ENCODE measurements at places on chromosomes 1 and 21.
A peak's percentile ranks its signal among the peaks of the same experiment; 100 is the strongest.

GRCh38 chr1:43296207-43296606 lies 4.6 kb upstream of the TIE1 start:
- DNase-seq, result no peak

GRCh38 chr1:94335950-94336349 lies 82.2 kb upstream of the ABCD3 start:
- DNase-seq, result no peak

- no peak for DNase-seq
Measured at GRCh38 chr1:60348884-60349283, 275.3 kb upstream of the C1orf87 start.

DNA sequence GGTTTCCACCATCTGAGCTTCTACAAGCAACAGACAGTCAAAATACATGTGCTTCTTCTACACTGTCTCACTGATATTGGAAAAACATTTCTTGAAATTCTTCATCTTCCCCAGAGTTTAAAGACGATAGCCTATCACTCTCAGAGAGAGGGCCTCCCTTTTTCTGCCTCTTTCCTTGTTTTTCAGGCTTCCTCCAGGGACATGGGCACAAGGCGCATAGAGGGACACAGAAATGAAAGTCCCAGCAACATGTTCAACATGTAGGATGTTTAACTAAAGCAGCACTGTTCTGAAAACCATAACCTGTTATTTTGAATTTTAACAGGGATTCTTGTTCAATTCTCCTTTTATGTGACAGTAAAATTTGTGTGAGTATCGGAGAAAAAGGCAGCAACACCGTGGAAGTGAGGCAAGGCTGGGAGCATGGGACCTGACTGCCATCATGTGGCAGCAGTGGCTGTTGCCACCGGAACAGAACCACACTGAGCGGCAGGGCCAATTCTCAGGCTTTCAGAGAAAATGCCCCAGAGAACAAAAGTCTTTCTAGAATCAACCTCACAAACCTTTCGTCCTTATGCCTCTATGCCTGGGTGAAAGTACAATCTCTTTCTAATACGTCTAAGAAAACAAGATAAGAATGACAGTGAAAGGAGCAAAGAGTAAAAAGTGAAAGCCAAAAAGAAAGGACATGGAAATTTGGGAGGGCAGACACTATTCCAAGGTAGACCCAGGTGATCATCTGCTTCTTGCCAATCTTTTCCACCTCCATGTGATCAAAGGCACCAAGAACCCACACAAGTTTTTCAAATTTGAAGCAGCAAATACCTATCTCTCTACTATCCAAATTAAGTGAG lies 54.5 kb downstream of the PCNX2 start:
- no peak for DNase-seq

GRCh38 chr1:177307771-177308170 lies 137.0 kb downstream of the BRINP2 start:
- DNase-seq, result no peak

GRCh38 chr1:101520302-101520701 lies 283.5 kb downstream of the S1PR1 start:
- no peak for DNase-seq

GRCh38 chr1:111275079-111275478 lies 15.6 kb upstream of the CHIA start:
- no peak for DNase-seq

DNA sequence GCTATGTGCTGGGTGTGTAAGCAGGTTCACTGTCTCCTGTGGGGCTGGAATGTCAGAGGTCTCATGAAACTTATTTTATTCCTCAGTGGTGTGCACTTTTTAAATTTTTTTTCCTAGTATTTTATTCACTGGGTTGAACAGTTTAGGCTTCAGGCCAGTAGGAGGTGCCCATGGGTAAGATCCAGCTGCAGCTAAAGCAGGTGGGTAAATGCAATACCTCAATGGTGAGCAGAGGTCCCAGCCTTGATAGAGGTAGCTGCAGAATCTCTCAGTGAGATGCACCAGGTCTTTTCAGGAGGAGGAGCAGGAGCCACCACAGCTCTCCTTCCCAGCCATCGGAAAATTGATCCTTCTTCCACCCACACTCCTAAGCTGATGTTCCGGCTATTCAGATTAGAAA lies 12.6 kb upstream of the OR6N2 start:
- DNase-seq, result peak; percentile 13

DNA sequence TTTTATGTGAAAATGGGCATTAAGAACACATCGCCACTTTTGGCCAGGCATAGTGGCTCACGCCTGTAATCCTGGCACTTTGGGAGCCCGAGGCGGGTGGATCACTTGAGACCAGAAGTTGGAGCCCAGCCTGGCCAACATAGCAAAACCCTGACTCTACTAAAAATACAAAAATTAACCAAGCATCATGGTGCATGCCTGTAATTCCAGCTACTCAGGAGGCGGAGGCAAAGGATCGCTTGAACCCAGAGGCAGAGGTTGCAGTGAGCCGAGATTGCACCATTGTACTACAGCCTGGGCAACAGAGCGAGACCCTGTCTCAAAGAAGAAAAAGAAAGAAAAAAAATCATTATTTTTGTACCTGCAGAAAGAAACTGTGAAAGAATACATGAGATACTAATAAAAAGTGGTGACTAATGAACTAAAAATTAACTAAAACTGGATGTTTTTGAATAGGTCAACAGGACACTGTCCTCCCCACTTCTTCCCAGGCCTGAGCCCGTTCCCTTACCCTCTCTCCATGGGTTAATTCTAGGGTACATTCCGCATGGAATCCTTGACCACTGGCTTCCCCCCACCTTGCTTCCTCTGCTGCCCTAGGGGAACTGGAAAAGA lies 8.3 kb upstream of the TINAGL1 start:
- DNase-seq, result no peak

DNA sequence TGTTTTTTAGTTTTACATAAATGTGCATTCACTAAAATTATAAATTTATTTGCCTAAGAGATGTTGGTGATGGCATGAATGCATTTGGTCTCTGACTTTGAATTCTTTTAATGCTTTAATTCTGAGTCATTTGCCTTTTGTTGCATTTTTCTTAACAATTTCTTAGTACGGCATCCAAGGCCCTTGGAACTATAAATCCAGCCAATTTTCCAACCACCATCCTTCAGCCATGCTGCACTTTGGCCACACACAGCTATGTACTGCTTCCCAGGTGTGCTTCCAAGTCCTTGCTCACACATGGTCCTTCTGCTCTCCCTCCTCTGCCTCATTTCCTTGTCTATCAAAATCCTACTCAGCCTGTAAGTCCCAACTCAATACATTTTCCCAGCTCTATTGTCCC lies 161.0 kb downstream of the DHRS3 start:
- DNase-seq, result no peak

DNA sequence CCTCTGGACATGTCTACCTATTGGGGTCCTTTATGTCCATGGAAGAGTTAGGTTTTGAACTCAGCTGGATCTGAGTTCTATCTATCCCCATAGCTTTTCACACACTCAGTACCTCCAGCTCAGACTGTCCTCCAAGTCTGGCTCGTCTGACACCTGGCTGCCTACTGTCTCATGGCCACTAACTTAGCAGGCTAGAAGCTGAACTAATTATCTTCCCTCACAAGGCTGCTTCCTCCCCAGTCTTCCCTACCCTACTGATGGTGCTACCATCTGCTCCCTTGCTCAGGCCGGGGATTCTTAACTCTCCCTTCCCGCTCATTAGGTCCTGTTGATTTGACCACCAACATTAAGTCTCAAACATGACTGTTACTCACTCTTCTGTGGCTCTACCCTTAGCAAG lies 13.4 kb downstream of the VANGL2 start:
- DNase-seq, result no peak

DNA sequence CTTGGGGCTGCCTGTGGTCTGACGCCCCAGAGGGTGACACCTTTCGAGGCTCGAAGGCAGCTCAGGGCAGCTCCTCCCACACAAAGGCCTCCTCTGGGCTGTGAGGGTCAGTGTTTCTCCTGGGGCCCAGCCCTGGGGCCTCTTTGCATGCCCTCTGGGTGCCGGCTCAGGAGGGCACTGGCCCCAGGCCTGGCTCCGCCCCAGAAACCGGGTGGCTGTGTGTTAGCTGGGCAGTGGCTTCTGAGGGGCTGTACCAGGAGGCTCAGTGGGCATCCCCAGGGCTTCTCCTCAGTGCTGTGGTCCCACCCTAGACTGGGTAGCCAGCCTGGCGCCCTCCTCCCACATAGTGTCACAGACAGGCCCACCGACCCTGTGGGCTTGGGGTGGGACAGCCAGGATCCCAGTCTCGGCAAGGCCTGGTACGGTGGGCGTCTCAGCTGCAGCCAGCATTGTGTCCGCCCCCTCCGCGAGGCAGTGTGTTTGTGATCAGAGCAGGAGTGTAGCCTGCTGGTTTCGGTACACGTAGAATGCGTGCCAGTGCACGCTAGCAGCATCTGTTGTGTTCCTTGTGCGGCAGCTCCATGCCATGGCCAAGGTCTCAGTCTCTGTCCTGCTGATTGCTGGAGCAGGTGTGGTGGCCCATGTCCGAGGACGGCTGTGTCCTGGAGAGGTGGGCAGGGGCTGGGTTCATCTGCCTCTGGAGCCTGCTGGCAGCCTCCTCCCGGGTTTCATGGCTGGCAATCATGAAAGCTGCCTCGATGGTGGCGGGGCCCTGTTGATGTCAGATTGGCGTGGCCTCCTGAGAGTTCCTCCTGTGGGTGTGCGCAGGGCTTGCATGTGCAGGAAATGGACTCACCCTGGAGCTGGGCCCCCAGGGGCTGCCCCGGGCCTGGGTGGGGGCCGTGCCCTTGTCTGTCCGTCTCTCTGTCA lies 28.0 kb downstream of the RRP1 start:
- no peak for DNase-seq

- no peak for DNase-seq
Measured at GRCh38 chr1:213273546-213273945, 222.5 kb downstream of the RPS6KC1 start.

- no peak for DNase-seq
Measured at GRCh38 chr1:41286992-41287391, 44.9 kb upstream of the SCMH1 start.

GRCh38 chr1:23101887-23102286 lies 66.8 kb downstream of the LUZP1 start:
- DNase-seq, result no peak

DNA sequence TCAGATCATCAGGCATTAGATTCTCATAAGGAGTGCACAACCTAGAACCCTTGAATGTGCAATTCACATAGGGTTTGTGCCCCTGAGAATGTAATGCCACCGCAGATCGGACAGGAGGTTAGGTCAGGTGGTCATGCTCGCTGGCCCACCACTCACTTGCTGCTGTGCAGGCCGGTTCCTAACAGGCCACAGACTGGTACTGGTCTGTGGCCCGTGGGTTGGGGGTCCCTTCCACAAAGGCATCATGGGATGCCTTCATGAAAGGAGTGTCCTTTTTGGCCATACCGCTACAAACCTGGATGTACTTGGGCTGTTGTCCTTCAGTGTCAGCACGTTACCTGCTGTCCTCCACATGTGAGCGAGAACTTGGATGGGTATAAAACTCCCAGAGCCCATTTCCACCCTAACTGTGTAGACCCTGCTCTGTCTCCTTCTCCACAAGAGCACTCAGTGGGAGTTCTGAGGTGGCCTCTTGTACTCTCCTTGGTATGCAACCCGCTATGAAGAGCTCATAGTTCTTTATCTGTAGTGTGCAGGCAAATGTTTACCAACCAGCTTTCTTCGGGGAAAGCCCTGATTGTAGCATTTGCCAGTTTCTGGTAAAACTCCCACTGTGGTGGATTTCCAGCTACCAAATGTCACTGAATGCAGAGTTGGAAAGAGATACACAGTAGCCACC lies 41.7 kb upstream of the SLC19A1 start:
- DNase-seq, result no peak

Data from T-helper 1 cell (primary cell).